ENCODE measurements at places on chromosomes 5 and 9.

- no peak for DNase-seq
Observed at GRCh38 chr9:93376411-93376810, 75.1 kb upstream of the FAM120A start.

- DNase-seq: no peak
Observed at GRCh38 chr5:105230516-105231157, 1668.0 kb upstream of the NUDT12 start.

GRCh38 chr5:86570427-86571083 is 47.2 kb upstream of the COX7C start:
- DNase-seq: no peak

- no peak for DNase-seq
Observed at GRCh38 chr5:111950660-111951059, 193.7 kb upstream of the NREP start.

- no peak for DNase-seq
Observed at GRCh38 chr5:124451721-124452383, 294.6 kb downstream of the ZNF608 start.

- DNase-seq: no peak
Observed at GRCh38 chr9:124584631-124585030, 77.4 kb upstream of the NR5A1 start.

- DNase-seq: no peak
Observed at GRCh38 chr9:75101004-75101588, 12.8 kb downstream of the OSTF1 start.

DNA sequence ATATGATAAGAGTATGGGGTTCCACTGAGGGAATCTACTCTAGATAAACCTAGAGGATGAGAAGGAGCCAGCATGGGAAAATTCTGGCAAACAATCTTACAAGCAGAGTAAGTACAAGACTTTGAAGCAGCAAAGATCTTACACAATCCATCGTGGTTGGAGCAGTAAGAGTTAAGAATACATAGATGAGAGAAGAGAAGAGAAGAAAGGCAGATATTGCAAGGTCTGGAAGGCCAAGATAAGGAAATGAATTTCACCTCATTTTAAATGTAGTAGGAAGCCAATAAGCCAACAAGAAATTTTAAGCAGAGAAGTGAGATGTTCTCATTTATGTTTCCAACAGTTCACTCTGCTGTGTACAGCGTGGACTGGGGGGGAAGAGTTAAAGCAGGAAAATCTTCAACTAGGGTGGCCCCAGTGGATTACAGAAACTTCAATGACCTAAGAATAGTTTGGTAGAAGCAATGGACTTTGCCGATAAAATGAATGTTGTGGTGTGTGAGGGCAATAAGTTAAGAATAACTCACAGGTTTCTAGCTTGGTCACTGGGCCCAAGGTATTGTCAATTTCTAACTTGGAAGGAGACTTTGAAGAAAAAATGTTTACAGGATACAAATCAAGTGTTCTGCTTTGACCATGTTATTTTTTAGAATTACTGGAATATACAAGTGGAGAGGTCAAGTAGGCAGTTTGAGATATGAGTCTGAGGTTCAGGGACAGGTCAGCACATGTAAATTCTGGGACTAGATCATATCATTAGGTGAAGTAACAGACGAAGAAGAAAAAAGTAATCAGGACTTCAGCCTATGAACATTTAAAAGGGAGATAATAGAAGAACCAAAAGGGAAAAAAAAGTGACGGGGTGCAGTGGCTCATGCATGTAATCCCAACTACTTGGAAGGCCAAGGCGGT is 12.1 kb upstream of the ISOC1 start:
- DNase-seq: no peak

GRCh38 chr5:84589926-84590325 is 205.2 kb upstream of the EDIL3 start:
- no peak for DNase-seq

DNA sequence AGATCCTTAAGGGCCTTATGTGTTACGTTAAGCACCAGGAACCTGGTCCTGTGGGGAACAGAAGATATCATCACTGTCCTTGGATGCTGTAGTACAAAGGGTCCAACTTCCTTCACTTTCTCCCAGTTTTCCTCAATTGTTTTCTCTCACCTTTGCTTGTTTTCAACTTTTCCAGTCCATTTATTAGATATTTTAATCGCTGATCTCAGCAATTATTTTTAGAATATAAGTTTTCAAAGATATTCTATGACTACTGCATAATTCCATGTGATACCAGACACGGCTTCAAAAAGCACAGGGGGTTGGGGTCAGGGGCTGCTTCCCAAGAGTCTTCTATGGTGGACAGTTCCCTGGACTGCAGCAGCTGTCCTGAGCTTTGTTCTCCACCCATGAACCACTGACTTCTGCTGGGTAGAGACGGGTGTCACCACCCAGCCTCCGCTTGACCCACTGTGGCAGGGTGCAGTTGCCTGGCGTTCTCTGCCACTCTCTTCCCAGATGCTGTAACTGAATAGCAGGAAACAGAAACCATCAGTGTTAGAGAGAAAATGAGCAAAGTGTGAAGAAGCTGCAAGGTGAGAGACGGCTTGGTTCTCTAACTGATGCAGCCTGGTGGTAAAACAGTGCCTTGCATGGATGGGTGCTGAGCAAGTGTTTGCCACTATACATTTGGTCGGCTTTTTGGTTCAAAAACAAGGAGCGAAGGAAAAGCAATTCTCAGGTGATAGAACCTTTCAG is 383.0 kb downstream of the RAB3C start:
- DNase-seq: no peak

Measured in muscle of leg (tissue), 16 donors.